ENCODE measurements at places on chromosomes 6 and 20. TPM values are rescaled to one million over a fixed set of nuclear protein-coding genes. Genes with fewer than 3 reads are reported as not detected.

The GMPR gene
- 12.8 TPM for polyA plus RNA-seq

The CAP2 gene
- 15.8 TPM for polyA plus RNA-seq

The TPMT gene
- polyA plus RNA-seq: 29.5 TPM

DNA sequence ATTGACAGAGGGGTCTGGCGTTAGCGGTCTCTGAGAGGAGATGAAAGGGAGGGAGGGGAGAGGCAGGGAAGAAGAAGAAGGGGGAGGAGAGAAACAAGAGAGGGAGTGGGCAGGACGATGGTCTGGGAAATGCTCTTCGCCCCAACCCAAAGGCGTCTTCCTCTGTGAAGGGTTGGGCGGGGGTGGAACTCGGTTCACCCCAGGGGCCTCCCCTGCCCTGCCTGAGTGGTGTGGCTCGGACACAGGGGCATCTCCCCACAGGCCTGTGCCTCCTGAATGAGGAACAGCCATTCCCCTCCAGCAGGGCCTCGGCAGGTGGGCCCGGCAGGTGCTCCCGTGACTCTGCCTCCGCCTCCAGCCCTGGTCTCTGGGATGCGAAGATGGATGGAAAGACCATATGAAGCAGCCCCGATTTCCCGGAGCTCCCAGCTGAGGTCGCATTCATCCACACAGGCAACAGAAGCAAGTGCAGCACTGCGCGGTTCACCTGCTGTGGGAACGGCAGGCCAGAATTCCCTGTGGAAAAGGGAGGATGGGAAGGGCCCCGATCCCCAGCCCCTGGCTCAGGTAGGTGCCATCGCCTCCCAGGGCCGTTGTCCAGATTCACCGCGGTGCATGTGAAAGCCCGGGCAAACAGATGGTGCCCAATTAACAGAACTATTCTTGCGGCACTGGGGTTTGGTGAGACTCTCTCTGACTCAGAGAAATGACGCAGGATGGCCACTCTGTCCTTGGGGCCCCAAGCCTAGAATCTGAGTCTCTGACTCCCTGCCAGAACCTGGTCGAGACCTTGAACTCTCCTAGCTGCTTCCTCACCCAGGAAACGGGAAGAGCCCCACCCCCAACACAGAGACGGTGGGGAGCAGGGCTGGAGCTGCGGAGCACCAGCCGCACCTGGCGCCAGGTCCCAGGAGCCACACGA, 29.4 kb upstream of the RPS6KA2 start:
- DNase-seq: no peak

DNA sequence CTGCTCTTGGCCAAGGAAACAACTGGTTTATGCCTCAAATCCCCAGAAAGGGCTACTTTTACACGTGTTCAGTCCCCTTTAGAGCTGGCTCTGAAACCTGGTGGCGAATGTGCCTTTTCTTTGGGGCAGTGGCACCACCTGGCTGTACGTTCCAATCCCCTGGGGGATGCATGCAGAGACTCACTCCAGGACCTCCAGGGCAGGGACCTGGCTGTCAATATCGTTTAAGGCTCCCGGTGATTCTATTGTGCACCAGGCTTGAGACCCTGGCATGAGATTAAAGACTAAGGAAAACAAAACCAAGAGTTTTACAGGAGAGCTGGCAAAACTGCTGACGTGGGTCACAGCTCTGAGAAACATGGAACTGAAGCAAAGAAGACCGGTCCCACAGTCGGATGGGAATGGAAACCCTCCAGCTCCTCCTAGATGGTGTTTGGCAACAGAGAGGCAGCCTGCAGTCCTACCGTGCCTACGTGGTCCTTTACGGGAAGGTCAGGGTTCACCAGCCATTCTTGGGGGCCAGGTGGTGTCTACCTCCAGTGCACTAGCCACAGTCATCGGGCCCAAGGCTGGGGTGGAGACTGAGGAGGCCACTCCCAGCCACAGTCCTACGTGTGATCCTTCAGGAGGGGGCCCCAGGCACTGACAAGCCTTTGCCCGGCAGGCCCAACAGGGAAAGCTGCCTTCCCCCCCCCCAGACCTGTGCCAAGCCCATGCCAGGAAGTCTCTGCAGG, 203.3 kb upstream of the CST7 start:
- DNase-seq: no peak

DNA sequence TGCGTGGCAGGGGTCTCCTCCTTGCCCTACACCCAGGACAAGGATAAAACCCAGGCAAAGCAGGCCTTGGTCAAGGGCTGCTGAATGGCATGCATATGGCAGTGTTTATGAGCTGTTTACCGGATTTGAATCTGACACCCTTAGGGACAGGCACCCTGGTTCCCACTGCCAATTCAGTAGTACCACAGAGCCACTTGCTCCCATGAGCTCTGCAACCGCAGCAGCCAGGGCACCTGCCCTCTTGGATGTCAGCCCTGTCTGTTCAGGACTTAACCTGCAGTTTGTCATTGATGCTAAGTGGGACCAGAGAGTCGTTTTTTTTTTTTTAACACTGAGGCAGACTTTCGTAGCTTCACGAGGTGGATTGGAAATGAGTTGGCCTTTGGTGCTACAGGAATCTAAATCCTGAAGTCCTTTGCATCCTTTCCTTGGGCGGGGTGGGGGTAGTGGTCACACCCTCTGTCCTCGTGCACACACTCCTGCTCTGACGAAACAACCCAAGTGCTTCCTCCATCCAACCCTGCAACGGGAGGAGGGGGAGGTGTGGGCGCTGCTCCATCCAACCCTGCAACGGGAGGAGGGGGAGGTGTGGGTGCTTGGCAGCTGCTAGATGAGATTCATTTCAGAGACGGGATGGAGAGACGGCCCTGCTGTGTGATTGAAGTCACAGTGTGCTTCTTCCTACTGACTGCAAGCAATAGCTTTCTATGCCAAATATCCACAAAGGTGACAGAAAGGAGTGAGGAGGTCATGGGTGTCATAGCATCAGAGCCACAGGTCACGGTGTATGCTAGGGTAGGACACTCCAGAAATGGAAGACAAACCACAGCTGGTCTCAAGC, 166.5 kb downstream of the SMOC2 start:
- peak; percentile 65 for DNase-seq

- no peak for DNase-seq
These were observed 36.9 kb downstream of the UNC5CL start for GRCh38 chr6:41002168-41002567.

GRCh38 chr6:135012764-135013163, 41.9 kb downstream of the HBS1L start:
- DNase-seq: no peak

- DNase-seq: no peak
These were observed 150.0 kb upstream of the AHI1 start for GRCh38 chr6:135647521-135647920.

DNA sequence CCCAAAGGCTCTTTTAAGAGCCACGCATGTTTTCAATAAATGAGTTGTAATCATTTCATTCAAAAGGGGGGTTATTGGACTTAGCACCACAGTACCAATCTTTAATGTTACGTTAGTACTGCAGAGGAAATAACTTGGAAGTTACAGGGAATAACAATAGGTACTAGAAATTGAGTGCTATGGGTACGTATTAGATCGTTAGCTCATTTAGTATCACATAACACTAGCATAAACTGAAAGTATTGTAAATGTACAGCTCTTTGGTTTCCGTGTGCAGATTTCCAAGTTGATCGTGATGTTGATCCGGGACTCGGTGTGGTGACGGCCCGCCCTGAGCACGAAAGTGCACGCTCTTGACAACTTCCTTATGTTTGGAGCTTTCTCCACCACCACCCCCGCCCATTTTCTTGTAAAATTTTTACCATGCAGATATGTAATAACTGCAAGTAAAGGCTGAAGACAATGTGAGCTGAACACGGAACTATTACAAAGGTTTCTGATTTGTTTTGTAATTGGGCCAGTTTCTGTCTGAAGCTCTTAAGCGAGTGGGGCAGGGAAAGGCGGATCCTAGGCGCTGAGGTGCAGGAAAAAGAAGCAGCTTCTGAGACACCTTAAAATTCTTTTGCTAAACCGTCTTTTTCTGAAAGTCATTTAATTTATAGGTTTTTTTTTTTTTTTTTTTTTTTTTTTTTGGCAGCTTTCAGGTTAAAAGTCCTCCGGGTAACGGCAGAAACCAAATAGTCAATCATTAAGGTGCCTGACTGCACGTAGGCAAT, 71.5 kb downstream of the HFE start:
- DNase-seq: peak; percentile 59

DNA sequence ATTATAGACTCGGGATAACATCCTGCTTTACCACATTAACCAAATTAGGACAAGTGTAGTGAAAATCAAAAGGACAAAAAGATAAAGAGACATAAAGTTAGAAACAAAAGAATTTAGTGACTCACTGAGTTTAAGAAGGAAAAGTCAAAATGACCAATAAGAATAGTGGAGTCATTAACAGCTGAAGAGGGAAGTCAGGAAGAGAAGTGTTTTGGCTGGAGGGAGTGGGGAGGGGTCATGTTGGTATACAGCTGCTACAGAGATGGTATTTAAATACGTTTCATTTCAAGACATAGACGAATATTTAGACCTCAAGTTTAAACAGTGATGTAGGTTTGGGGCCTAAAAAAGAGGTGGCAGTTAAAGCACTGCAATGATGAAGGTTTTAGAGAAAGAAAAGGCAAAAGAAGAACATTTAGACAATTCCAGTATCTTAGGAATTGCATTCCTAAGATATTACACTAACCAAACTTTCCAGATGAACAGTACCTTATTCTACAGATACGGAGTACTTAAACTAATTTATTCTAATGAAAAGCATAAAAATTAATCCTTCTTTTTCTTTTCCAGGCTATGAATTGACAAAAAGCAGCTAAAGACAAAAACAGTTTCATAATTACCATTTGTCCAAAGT, 10.6 kb downstream of the FKBP5 start:
- no peak for DNase-seq
